ENCODE measurements at places on chromosomes 12 and 14.

- no peak for DNase-seq
Observed at GRCh38 chr12:128325646-128326045, 58.7 kb downstream of the TMEM132C start.

DNA sequence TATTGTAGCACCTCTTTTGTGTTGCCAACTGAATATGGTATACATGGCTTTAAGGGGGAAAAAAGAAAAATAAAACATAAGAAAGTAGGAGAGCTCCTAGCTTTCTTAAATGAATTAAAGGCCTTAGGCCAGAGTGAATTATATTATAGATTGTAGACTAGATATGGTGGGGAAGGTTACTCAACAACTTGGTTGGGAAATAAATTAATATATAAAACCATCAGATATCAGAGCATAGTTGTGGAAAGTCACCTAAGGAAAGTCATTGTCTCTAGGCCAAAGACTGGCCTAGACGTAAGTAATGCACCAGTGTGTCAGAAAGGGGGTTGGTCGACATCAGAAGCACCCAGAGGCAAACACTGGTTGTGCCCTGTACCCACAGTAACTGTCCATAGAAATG lies 391.8 kb downstream of the RAD51B start:
- DNase-seq = no peak

DNA sequence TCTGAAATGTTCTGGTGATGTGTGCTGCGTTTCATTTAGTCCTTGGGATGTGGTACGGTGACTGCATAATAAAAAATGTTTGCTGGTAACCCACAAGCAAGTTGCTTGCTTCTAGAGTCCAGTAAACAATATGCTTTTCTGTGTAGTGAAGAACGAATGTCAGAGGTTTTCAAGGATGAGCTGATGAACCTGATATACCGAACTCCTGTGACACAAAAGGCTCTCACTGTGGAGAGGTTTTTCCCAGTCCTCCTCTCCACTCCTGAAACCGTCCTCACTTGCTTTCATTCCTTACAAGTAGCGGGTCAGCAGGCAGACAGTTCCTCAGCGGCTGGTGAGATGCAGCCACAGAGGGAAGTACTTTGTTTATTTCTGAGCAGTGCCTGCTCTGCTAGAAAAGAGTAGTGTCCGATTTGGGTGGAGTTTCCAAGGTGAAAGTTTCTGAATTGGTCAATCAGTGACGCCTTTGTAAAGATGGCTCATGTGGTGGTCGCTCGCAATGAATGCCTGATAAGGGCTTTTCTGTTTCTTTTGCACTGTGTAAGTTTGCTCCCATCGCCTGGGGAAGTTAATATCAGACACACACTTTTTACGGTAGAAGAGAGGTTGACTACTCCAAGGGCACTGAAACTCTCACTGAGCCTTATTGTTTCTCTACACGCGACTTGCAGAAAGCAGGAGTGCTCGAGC lies 3.0 kb downstream of the ETV6 start:
- no peak for DNase-seq

DNA sequence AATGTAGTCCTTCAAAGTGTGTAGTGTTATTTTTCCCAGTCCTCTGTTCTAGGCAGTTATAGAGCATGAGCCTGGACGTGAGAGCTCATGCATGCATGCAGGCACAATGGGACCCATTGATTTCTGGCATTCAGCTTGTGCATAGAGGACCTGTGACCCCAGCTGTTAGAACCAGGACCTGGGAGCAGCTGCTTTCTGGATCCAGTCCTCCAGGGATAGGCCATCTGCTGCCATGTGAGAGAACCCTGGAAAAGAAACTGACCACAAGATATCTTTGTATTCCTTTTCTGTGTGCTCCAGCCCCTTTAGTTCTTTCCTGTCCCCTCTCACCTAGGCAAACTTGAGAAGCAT lies 76.9 kb downstream of the SUSD6 start:
- no peak for DNase-seq

DNA sequence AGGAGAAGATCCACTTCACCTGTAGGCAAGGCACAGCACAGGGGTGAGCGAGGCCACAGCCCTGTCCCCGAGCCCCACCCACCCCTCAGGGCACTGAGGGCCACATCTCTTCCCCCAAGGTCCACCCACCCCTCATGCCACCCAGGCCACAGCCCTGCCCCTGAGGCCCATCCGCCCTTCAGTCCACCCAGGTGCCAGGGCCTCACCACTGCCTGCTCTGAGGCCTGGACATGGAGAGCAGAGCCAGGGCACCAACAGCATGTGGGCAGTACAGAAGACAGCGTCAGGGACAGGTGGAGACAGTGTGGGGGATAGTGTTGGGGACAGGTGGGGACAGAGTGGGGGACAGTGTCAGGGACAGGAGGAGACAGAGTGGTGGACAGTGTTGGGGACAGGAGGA lies 138.3 kb downstream of the TMEM121 start:
- no peak for DNase-seq

All from stimulated activated CD8-positive, alpha-beta memory T cell treated with anti-CD3 and anti-CD28 coated beads, Interleukin-15, amount 100 ng/mL, for 24 hours (primary cell).